ENCODE measurements at places on chromosomes 2 and 18.

GRCh38 chr2:224211181-224211480, 172.0 kb upstream of the SERPINE2 start:
- DNase-seq = no peak

- DNase-seq = no peak
Measured at GRCh38 chr2:42567806-42568400, 529 bp upstream of the MTA3 start.

GRCh38 chr2:47208852-47209606, 53.9 kb upstream of the STPG4 start:
- no peak for DNase-seq

DNA sequence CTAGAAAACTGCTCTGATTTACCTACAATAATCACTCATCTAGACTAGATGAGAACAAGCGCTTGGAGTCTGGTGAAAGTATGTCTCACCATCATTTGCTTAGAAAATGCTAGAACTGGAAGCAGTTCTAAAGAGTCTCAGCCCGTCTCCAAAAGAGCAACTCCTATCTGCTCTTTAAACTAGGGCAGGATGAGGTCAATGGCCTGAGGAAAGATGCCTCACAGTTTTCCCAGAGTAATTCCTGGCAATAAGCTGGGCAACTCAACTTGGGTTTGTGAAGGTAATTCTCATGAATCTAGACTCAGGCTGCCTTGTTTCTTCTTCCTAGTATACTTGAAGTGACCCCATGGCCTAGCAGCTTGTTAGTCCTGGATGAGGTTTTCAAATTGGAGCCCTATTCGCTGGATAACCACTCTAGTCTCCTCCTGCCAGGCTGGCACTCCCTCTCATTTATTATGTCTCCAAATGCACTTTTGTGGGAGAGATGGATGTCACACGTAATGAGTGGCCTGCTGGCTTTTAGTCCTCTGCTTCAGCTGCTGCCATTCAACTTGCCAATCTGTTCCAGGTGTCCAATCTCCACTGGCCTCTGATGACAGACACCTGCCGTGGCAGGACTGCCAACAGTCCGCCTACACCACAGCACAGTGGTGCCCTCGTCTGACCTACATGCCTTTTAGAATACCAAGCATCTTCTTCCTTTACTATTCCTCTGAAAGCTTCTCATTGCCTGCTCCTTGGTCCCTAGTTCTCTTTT, 80.9 kb downstream of the CABYR start:
- DNase-seq = no peak

DNA sequence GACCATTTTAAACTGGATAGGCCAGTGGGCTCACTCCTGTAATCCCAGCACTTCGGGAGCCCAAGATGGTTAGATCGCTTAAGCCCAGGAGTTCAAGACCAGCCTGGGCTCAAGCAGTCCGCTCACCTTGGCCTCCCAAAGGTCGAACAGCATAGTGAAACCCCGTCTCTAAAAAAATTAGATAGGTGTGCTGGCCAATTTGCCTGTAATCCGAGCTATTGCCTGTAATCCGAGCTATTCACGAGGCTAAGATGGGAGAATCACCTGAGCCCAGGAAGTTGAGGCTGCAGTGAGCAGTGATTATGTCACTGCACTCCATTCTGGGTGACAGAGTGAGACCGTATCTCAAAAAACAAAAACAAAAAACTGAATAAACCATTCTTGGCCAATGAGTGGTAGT, 52.6 kb upstream of the EMILIN2 start:
- DNase-seq = no peak

- DNase-seq = no peak
Measured at GRCh38 chr2:11503354-11503927, 30.4 kb upstream of the GREB1 start.
